HepG2 (cell line): ENCODE measurements at places on chromosomes 12 and 14. TPM values are rescaled to one million over a fixed set of nuclear protein-coding genes. Genes with fewer than 3 reads are reported as not detected.

Gene CACNA2D4
- total RNA-seq, result 7.2 and 14.2 TPM in 2 replicates

Gene ASCL1
- not detected in 2 replicates for total RNA-seq

Gene TMEM30B
- not detected in 2 replicates for total RNA-seq

GRCh38 chr12:48630346-48630745 lies 51.7 kb downstream of the KANSL2 start:
- H3K36me3 ChIP-seq, result no peaks in the 10 kb centered on the region
- no peak overlapping the region for H3K27ac ChIP-seq
- no peak overlapping the region for H3K4me3 ChIP-seq
- H3K27me3 ChIP-seq, result no peaks in the 10 kb centered on the region

- no peaks in the 10 kb centered on the region for H3K4me1 ChIP-seq
- no peak for DNase-seq
- H3K27ac ChIP-seq, result no peak overlapping the region
- H3K36me3 ChIP-seq, result no peaks in the 10 kb centered on the region
Measured at GRCh38 chr14:29721586-29721985, 206.1 kb downstream of the PRKD1 start.

- H3K27me3 ChIP-seq, result no peaks in the 10 kb centered on the region
- H3K4me3 ChIP-seq, result no peak overlapping the region
- peaks cover 34% of the 10 kb centered on the region for H3K4me1 ChIP-seq
- no peaks in the 10 kb centered on the region for H3K36me3 ChIP-seq
- H3K27ac ChIP-seq, result no peak overlapping the region
- DNase-seq, result no peak
Measured at GRCh38 chr12:15684896-15685658, 104.1 kb downstream of the EPS8 start.

- H3K4me1 ChIP-seq, result peaks cover 50% of the 10 kb centered on the region
- DNase-seq, result peak; percentile 25
- H3K4me3 ChIP-seq, result no peak overlapping the region
- H3K27me3 ChIP-seq, result no peaks in the 10 kb centered on the region
- no peak overlapping the region for H3K27ac ChIP-seq
Measured at GRCh38 chr14:90303473-90303872, 28.3 kb downstream of the NRDE2 start.

DNA sequence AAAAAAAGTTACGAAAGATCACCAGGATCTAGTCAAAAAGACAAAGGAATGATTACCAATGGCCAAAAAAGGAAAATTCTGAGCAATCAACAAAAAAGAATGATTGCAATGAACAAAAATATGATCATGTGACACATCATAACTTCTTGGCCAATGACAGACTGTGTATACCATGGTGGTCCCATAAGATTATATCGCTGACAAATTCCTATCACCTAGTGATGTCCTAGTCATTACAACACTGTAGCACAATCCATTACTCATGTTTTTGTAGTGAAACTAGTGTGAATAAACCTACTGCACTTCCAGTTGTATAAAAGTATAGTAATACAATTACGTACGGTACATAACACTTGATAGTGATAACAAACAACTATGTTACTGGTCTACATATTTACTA lies 12.3 kb downstream of the SEL1L start:
- no peak overlapping the region for H3K27ac ChIP-seq
- H3K27me3 ChIP-seq, result no peaks in the 10 kb centered on the region
- DNase-seq, result no peak
- H3K4me3 ChIP-seq, result no peak overlapping the region
- H3K36me3 ChIP-seq, result peaks cover 5% of the 10 kb centered on the region

DNA sequence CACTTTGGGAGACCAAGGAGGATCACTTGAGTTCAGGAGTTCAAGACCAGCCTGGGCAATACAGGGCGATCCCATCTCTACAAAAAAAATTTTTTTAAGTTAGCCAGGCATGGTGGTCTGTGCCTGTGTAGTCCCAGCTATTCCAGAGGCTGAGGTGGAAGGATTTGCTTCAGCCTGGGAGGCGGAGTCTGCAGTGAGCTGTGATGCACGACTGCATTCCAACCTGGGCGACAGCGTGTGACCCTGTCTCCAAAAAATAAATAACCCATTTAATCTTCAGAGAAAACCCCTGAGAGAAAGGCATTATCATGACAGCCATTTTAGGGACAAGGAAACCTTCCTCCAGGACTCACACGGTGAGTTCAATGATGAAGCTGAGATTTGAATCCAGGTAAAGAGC lies 3.7 kb upstream of the FKBP4 start:
- H3K4me1 ChIP-seq, result peaks cover 28% of the 10 kb centered on the region
- H3K4me3 ChIP-seq, result no peak overlapping the region
- H3K27ac ChIP-seq, result no peak overlapping the region
- H3K27me3 ChIP-seq, result no peaks in the 10 kb centered on the region
- no peaks in the 10 kb centered on the region for H3K36me3 ChIP-seq
- no peak for DNase-seq

GRCh38 chr12:57549909-57550640 lies at the start of gene KIF5A:
Gene KIF5A (plus strand): TSS chr12:57550044. CDS start chr12:57550272, 228 bp downstream.
- H3K27me3 ChIP-seq, result peaks cover 1% of the 10 kb centered on the region; the same call in 1 of the 2 replicates
- peak within 1 kb of the TSS; percentile 57 for H3K4me3 ChIP-seq
- peaks cover 56% of the 10 kb centered on the region for H3K4me1 ChIP-seq
- H3K36me3 ChIP-seq, result no peaks in the 10 kb centered on the region

DNA sequence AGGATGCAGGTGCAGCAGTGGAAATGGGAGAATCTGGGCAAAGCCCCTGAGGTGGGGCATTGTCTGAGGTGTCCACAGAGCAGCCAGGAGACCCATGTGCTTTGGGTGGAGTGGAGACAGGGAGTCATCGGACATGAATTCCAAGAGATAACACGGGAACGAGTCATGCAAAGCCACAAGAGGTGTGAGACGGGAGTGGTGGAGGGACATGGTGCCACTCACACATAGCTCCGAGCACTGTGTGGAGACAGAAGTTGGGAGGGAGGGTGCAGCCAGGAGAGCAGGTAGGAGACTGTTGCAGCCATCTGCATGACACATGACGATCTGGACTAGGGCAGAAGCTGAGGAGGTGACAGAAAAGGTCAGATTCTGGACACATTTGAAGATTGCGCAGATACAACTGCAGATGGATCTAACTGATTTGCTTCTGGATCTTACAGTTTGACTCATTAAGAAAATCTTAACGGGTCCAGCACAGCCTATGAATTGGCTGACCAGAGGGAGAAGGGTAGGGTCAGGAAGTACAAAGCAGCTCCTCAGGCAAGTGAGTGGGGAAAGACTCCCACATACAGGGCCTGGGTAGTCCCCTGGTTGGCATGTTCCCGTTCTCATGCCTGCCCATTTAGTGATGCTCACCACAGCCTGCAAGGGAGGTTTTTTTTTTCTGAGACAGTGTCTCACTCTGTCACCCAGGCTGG lies 379.8 kb downstream of the FUT8 start:
- DNase-seq, result no peak
- H3K27me3 ChIP-seq, result no peaks in the 10 kb centered on the region
- no peak overlapping the region for H3K27ac ChIP-seq
- no peak overlapping the region for H3K4me3 ChIP-seq
